ENCODE measurements at places on chromosomes 2 and 18.

GRCh38 chr2:216215658-216216390 is 106.7 kb downstream of the XRCC5 start:
- DNase-seq: no peak

- DNase-seq: no peak
Observed at GRCh38 chr2:131041402-131042147, 51.7 kb downstream of the FAM168B start.

DNA sequence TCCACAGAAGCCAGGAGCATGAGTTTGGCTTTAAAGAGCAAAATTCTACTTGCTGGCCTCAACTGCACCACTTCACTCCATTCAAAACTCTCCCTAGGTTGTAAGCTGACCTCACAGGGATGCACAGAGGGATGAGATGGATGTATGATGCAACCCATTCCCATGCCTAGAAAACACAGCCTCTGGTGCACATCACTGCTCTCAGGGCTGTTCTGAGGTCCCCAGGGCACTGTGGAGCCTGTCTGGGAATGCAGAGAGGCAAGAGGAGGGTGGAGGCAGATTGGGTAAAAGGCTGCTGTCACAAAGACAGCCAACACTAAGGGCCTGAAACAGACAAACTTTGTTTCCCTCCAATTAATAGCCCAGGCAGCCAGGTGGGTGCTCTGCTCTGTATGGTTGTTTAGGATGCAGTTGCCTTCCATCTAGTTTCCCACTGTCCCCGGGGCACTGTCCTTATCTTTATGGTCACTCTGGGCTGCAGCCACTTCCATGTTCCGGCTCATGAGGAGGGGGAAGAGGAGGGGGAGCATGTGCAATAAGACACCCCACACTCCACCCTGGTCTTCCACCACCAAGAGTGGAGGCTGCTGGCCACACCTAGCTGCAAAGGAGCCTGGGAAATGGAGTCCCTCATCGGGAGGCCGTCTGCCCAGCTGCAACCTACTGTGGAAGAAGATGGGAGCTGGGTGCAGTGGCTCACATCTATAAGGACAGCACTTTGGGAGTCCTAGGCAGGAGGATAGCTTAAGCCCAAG is 7.0 kb downstream of the GPR45 start:
- no peak for DNase-seq

- DNase-seq: no peak
Observed at GRCh38 chr2:176181551-176181950, 6.9 kb upstream of the HOXD1 start.

- no peak for DNase-seq
Observed at GRCh38 chr2:238761868-238762267, 86.0 kb upstream of the TWIST2 start.

GRCh38 chr18:3508576-3509549 is 58.9 kb downstream of the TGIF1 start:
- no peak for DNase-seq

GRCh38 chr2:105183555-105184323 is 57.8 kb upstream of the GPR45 start:
- no peak for DNase-seq

DNA sequence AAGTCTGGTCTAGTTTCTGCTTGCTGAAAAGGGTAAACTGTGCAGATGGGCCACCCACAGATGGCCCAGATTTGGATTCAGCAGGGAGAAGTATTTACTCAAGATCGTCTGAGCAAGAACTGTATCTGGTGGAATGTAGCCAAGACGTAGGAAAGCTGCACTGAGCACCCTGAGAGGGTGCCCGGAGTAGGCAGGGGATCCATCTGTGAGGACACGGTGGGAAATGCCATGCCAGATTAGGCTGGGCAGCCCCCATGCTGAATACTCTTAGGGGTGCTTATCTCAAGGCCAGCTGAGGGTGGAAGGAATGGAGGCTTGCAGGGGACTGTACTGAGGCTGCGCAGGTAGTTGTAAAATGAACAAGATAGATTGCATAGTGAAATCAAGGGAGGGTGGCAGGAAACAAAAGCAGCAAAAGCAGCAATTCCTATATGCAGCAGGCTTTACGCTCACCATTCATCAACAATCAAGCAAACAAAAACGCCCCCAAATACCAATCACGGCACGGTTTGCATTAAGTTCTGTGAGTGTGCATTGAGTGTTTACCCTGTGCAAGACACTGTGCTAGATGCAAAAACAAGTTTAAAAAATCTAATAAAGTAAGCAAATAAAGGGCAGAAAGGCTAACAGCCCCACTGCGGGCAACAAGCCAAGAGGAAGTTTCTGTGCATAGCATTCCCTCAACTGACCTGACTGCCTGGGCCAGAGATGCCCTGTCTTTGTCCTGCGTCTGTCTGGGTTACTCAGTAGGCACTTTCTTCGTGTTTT is 32.2 kb upstream of the LPIN2 start:
- DNase-seq: no peak

DNA sequence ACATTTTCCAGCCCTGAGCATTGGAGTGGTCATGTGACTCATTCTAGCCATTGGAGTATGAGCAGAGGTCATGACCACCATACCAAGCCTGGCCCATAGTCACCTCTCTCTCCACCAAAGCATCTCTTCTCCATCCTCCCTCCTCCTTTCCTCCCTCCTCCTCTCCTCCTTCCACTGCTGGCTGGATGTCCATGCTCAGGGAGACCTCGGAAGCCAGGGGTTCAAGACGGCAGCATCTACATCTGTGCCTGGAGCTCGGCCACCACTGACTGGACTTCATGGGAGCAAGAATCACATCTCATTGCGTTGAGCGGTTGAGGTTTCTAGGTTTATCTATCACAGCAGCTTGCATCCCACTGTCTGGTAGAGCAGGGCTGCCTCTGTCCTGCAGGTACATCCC is 252.4 kb downstream of the NDUFA10 start:
- no peak for DNase-seq

DNA sequence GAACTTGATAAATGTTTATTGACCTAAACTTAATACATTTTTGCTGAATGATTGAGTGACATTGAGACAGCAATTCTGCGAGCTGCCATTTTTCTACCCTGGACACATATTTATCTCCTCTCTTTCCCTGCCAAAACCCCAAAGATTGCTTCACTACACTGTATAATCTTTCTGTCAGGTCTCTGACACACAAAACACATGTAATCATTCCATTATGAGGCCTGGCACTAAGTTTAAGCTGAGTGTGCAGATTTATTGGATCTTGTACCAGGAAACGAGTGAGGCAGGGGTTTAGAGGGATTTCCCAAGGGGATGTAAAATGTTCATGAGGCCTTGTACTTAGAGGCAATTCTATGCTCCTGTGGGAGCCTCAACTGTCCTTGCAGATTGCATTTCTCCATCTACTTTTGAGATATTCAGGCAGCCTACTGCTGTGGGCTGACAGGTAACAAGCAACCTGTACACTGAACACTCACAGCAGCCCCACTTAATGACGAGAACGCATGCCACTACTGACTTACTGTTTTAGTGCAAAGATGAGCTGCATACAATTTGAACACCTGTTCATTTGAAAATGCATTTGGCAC is 13.7 kb upstream of the OSR1 start:
- DNase-seq: no peak

GRCh38 chr2:228197504-228197903 is 16.0 kb upstream of the SPHKAP start:
- DNase-seq: no peak

GRCh38 chr2:206480161-206480560 is 36.8 kb downstream of the ADAM23 start:
- no peak for DNase-seq

DNA sequence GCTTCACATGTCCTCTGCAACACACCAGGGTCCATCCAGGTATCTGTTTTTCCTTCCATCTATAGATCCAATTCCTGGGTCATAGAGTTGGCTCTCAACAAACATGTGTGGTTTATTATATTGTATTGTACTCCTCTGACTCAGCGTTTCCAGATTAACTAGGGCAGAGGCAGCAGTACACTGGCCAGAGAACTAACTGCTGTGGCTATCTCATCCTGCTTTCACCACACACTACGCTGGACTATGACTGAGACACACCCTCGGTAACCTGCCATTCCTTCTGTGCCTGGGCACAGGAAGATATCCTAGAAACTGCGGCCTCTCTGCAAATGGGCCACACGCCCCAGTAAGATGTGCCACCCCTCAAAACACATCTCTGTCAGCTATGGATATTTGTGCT is 159.8 kb upstream of the STK17B start:
- DNase-seq: no peak

- no peak for DNase-seq
Observed at GRCh38 chr2:153311432-153311831, 167.1 kb downstream of the RPRM start.

GRCh38 chr2:69013142-69013839 is at the start of gene ANTXR1:
ANTXR1 (plus strand) TSS chr2:69013179; CDS start chr2:69013500, 321 bp downstream.
- peak; percentile 20 for DNase-seq

- no peak for DNase-seq
Observed at GRCh38 chr2:234911271-234911670, 40.5 kb upstream of the SH3BP4 start.

DNA sequence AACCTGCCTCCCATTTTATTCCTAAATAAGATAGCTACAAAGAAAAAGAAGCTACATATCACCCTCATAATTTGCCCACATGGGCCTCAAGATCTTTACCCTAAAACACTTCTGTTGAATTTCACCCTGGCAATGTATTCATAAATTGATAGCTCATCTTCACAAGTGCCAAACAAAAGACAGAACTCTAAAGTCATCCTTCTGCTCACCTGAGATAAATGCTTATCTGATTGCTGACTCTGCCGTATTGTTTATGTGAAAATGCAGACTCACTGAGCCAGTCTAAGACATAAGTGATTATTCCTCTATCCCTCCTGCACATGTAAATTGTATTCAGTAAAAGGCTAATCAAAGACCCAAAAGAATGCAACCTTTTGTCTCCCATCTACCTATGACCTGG is 2.0 kb downstream of the RDH14 start:
- no peak for DNase-seq

DNA sequence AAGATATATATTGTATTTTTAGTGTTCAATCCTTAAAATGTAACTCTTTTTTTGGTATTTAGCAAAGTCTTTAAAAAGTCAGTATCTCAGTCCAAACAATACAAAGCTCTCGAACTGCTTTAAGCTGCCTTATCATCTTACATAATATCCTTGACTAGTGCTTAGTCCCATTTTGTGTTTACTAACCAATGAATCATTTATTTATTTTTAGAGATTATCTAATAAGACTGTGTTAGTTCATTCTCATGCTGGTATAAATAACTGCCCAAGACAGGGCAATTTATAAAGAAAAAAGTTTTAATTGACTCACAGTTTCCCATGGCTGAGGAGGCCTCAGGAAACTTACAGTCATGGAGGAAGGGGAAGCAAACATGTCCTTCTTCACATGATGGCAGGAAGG is 248.3 kb upstream of the KYNU start:
- DNase-seq: no peak

GRCh38 chr2:174750923-174751441 is 13.3 kb downstream of the CHRNA1 start:
- peak; percentile 33 for DNase-seq

GRCh38 chr2:71151620-71152019 is 21.2 kb downstream of the MPHOSPH10 start:
- no peak for DNase-seq

DNA sequence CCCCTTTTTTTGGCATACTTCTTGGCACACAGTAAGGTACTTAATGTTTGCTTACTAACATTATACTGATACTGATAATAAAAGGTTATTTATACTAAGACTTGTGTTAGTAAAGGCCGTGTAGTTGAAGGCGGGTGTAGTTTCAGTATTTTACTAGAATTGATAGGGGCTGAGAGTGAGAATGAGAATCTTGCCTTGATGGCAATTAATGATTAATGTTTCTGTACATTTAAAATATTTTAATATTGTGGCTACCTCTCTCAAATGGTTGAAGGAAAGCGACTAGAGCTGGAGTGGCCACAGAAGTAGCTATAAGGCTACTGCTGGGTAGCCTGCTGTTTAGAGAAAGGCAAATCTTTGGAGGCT is 29.3 kb downstream of the PELI1 start:
- DNase-seq: no peak

GRCh38 chr18:54453996-54454395 is 96.3 kb downstream of the C18orf54 start:
- DNase-seq: no peak

GRCh38 chr2:113796592-113797175 is 40.2 kb upstream of the SLC35F5 start:
- no peak for DNase-seq

- no peak for DNase-seq
Observed at GRCh38 chr2:168568476-168569267, 112.6 kb downstream of the CERS6 start.

GRCh38 chr2:221693365-221693764 is 121.3 kb upstream of the EPHA4 start:
- DNase-seq: no peak

GRCh38 chr18:23981369-23981980 is 33.1 kb upstream of the TTC39C start:
- no peak for DNase-seq

- DNase-seq: no peak
Observed at GRCh38 chr2:8578335-8579244, 103.3 kb upstream of the ID2 start.

DNA sequence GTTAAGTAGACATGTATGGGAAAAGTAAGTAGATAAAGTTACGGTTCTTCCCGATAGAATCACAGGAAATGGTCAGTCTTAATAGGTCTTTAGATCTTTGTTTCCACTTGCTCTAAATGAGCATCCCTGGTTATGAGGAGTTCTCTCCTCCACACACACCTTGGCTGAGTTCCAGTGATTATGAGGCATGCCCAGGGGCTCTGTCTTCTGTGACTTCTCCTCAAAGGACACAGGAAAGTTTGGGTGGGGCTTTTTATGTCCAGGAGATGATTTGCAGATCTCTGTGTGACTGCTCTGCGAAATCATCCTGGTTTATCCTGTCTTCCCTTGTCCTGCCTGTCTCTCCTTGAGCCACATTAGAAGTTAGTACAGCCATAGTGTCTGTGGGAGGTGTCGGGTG is 83.9 kb upstream of the EML6 start:
- DNase-seq: no peak

GRCh38 chr2:118449401-118449800 is 361.1 kb downstream of the INSIG2 start:
- no peak for DNase-seq

DNA sequence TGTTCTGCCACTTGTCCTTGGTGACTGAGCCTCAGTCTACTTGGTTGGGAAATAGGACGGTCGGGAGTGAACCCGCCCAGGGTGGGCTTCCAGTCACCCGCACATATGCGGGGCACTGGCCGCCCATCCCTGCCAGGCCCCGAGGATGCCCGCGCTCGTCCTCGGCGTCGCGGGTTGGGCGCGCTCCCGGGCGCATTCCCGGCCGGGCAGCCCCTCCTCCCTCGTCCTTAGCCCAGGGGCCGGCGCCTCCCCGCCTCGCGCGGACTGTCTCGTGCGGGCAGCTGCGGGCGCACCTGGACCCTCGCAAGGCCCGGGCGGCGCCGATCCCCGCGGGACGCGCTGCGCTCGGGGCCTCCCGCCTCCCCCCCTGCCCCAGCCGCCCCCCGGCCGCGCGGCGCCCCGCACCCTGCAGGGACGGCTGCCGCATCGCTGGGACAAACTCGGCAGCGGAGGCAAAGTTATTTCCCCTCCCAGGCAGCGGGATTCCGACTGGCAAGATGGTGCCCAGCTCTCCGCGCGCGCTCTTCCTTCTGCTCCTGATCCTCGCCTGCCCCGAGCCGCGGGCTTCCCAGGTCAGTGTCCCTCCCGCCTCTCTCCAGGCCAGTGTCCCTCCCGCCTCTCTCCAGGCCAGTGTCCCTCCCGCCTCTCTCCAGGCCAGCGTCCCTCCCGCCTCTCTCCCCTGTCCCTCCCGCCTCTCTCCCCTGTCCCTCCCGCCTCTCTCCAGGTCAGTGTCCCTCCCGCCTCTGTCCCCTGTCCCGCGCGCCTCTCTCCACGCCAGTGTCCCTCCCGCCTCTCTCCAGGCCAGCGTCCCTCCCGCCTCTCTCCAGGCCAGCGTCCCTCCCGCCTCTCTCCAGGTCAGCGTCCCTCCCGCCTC is at the start of gene FBLN7:
Gene FBLN7, plus strand, starts transcription at position 227 of the 874 bp plus-strand sequence. Its CDS starts 271 bp downstream, at position 498.
- DNase-seq: peak; percentile 16

All from stimulated activated CD4-positive, alpha-beta T cell treated with anti-CD3 and anti-CD28 coated beads, Interleukin-2, amount 100 ng/mL, for 24 hours (primary cell).